ENCODE measurements at places on chromosomes 12 and 14.
A peak's percentile ranks its signal among the peaks of the same experiment; 100 is the strongest.

DNA sequence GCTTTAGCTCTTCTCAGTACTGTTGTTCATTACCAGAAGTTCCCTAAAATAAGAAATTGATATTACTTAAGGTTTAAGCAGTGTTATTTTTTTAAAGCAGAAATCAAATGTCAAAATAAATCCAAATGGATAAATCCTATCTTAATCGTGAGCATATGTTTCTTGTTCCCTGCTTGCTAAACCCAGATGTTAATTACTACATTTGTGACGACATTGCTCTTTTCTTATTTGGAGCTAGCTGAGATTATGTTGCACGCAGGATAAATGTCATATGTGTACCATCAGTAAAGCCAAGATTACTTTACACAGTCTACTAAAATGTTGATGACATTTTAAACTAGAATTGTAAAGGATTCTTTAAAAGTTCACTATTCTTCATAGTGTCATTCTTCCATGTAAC is 157.5 kb downstream of the PLCZ1 start:
- no peak for DNase-seq

DNA sequence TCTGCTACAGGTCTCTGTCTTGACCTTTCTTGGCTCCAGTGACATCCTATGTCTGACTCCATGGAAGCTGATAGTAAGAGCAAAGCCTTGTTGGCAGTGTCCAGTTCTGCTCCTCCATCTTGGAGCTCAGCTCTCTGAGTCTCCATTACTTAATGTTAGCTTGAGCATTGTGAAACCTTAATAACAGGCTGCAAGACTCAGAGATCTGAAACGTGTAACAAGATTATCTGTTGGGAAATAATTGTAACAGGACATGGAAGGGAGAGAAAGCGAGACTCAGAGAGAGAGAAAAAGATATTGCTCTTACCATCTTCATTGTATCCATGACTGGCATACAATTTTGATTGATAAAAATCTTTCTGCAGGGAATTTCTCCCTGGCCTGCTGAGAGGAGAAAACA is 1365.7 kb downstream of the AACS start:
- no peak for DNase-seq

DNA sequence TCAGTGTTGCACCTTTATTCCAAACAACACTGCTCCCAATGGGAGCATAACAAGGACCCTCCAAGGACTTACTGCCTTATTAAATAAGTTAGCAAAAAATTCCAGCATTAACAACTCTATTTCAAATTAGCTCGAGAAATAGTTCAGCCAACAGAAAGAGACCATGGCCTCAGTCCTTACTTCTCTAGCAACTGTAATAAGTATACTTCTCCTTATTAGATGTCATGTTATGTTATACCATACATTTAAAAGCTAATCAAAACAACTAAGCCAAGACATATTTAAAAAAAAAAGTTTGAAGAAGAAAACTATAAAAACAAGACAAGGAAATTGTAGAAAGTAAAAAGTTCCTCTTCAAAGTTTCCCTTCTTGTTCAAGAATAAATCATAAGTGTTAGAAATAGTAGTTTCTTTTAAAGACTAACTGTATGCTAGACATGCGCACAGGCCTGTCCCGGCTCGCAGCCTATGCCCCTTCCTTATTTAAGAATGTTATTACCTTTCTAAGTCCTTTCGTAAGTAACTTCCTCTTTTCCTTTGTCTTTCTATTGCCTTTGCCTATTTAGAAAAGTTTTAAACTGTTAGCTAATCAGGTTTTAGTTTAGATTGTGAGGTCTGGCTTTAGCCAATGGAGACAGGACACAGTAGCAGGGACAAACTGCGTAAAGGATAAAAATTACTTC is 68.6 kb downstream of the RESF1 start:
- DNase-seq = no peak

GRCh38 chr12:102642199-102642598 is 161.8 kb upstream of the IGF1 start:
- no peak for DNase-seq

DNA sequence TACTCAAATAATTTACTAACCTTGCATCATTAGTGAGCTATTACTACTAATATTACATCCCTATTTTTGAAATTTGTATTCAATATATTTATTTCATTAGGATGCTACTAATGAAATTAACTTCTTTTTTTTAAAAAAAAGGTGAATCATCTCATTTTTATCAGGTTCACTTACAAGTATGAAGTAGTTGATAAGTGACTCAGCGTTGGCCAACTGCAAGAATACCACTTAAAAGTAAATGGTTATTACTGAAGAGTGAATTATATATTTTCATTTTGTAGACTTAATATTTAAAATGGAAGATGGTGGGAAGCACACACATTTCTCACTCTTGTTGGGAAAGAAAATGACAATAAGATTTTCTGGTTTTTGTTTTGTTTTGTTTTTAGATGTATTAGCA is 19.6 kb downstream of the OR4N2 start:
- no peak for DNase-seq

DNA sequence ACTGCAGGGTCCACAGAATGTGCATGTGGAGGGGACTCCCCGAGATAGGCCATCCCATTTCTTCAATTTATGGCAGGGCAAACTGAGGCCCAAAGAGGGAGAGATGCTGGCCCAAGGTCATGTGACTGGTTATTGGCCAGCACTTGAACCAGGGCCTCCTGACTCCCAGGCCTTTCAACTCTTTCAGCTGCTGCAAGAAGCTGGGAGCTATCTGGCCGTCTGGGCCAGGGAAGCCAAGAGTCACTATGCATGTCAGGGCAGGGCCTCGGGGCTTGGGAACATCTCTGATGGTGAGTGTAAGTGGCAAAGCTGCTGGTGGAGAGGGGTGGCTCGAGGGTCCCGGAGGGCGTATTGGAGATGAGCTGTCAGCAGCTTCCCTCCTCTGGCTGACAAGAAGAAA is 9.5 kb upstream of the LTBP2 start:
- DNase-seq = no peak

GRCh38 chr14:35284506-35284905 is 7.7 kb upstream of the PSMA6 start:
- DNase-seq = no peak

GRCh38 chr12:5912437-5913334 is 32.4 kb downstream of the ANO2 start:
- no peak for DNase-seq

DNA sequence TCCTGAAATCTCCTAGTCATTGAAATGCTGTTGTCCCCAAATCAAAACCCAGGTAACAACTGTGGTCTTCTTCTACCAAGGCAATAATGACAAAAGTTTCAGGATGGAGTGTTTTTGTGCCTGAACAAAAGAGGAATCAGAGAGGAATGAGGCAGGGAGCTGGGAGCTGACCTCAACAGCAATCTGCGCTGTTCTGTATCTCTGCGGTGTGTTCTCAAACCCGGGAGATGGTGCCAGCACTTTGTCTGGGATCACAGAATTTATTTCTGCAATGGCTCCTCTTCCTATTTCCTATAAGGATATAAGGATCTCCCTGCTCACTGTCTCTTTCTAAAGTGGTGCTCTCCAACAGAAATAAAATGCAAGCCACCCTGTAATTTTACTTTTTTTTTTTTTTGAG is 449 bp upstream of the GLT8D2 start:
- no peak for DNase-seq

- no peak for DNase-seq
These were observed 275.9 kb upstream of the KITLG start for GRCh38 chr12:88856201-88856600.

- DNase-seq = no peak
These were observed 225.5 kb downstream of the CCDC91 start for GRCh38 chr12:28415755-28416154.

- no peak for DNase-seq
These were observed 71.4 kb downstream of the SLC41A2 start for GRCh38 chr12:104886418-104887401.

- peak; percentile 31 for DNase-seq
These were observed 2.4 kb upstream of the RNASE7 start for GRCh38 chr14:21039585-21040369.

DNA sequence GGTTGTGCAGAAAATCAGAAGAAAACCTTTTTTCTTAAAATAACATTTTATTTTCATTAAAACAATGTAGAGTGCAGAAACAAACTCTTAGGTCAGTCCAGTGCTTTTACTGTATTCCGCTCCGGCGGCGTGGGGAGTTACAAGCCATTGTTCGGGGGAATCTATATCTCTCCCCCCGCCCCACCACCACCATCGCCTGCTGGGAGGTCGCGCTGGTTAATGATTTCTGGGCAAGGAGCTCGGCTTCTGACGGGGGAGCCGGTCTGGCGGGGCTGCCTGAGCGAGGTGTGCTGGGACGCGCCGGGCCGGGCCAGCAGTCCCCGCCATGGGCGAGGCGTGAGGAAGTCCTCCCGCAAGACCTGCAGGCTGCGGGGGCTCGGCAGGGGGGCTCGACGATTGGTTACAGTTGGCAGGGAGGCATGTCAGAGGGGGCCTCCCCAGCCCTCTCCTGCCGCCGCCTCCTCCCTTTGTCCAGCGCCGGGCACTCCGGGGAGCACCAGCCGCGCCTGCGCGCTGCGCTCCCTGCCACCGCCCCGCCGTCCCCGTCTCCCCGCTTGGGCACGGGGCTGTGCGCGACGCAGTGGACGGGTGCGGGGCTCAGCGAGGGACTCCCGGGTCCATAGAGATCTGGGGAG is 1.0 kb upstream of the DUSP6 start:
- peak; percentile 97 for DNase-seq

- DNase-seq = no peak
These were observed 21.4 kb upstream of the NCOR2 start for GRCh38 chr12:124588751-124589267.

- no peak for DNase-seq
These were observed 11.9 kb downstream of the SPPL3 start for GRCh38 chr12:120892265-120892664.

DNA sequence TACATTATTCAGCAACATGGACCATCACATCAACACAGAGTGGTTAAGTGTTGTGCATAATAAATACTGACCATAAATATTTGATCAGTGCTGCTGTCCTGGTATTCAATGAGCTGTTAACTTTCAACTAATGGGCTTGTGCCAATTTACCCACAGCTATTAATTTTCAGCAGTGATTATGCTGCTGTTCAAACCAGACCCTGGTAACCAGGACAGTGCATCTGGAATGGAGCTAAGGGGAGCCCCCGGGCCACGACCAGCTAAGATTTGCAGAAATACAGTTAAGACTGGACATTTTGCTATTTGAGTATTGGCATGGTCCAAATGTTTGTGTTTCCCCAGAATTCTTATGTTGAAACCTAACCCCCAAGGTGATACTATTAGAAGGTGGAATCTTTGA is 180.4 kb upstream of the GZMB start:
- no peak for DNase-seq

GRCh38 chr12:70180130-70180529 is 63.1 kb upstream of the CNOT2 start:
- no peak for DNase-seq

GRCh38 chr14:79584679-79585078 is 626.6 kb downstream of the DIO2 start:
- DNase-seq = no peak

DNA sequence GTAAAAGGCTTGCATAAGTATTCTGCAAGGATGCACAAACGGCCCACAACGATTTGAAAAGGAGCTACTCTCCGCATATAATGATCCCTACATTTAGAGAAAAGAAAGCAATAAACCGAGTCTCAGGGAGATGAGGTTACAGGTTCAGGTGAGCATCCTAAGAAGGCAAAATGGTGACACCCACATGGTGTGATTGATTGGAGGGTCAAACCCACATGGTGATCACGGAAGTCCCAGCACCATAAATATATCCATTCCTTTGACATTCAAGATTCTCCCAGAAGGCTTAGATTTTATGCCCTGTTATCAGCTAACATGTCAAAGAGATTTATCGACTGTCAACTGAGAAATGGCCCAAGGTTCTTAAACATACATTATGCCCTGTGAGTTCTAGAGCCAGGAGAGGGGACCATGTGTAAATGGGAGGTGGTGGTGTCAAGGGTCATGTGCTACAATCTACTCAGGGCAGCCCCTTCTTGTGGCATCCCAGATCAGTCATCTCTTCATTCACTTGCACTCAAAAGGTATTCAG is 282.2 kb downstream of the EMP1 start:
- no peak for DNase-seq

- no peak for DNase-seq
These were observed 781.9 kb downstream of the VRK1 start for GRCh38 chr14:97578982-97579548.

DNA sequence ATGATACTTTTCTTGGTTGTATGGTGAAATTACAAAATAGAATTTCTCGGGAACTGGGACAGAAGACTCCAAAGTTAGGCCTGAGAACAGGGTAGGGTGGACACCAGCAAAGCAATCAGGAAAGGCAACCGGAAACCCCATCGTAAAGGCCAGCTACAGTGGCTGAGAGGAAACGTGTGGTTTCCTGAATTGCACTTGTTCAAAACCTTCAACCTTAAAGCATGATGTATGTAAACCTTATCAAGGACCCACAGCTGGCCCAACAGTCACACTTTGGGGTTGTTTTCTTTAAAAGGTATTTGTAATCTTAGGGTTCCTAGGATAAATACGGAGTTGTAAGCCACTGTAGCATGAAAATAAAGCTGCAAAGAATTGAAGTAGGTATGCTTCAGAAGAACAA is 2.2 kb upstream of the PTGDR start:
- DNase-seq = no peak

DNA sequence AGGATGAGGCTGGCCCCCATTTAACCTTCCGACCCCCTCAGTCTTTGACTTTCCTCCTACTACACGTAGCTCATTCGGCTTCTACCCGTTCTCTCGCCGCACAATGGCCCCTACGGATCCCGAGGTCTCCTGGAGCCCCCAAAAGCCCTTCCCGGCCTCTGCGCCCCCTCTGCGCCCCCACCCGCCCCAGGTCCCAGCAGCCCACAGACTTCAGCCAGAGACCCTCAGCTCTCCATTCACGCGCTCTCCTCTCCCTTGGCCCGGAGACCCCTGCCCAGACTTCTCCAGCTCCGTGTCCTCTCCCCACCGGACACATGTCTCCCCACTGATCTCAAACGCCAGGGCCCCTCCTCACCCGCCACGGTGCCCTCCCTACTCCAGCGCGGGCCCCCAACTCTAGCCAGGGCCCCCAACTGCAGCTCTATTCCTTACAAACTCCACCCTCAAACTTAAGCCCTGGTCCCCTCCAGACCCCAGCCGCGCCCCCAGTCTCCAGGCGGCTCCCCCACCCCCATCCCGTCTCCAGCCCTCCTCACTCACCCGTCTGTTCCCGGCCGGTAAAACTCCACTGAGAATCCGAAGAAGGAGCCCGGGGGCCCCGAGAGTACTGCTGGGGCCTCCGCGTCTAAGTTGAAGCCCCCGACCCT is 502 bp downstream of the ITGA5 start:
- DNase-seq = no peak

Measured in NCI-H146 (cell line).